ENCODE measurements at places on chromosomes 6 and 20.
A peak's percentile ranks its signal among the peaks of the same experiment; 100 is the strongest.

GRCh38 chr20:40991181-40991889, 37.3 kb upstream of the TOP1 start:
- DNase-seq: peak; percentile 67

GRCh38 chr20:53281557-53282117, 309.5 kb downstream of the TSHZ2 start:
- DNase-seq: no peak

- DNase-seq: peak; percentile 28
Observed at GRCh38 chr6:154882107-154882506, 113.0 kb upstream of the TIAM2 start.

- no peak for DNase-seq
Observed at GRCh38 chr6:107753778-107754177, 70.3 kb downstream of the SCML4 start.

- peak; percentile 9 for DNase-seq
Observed at GRCh38 chr6:9484686-9485085, 930.2 kb downstream of the TFAP2A start.

GRCh38 chr20:62269378-62269777, 31.1 kb downstream of the OSBPL2 start:
- no peak for DNase-seq

GRCh38 chr20:60570481-60571277, 612.5 kb downstream of the CDH26 start:
- DNase-seq: no peak

DNA sequence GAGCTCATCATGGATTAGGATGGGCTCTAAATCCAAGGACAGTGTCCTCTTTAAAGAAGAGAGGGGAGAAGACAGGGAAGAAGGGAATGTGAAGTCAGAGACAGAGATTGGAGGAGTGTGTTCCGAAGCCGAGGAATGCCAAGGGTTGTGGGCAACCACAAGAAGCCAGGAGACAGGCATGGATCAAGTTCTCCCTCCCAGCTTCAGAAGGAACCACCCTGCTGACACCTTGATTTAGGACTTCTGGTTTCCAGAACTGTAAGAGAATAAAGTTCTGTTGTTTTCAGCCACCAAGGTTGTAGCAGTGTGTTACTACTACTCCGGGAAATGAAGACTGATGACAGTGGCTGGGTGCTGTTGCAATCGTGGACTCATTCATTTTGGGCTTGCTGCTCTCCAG, 120.1 kb downstream of the RPS12 start:
- DNase-seq: peak; percentile 74

DNA sequence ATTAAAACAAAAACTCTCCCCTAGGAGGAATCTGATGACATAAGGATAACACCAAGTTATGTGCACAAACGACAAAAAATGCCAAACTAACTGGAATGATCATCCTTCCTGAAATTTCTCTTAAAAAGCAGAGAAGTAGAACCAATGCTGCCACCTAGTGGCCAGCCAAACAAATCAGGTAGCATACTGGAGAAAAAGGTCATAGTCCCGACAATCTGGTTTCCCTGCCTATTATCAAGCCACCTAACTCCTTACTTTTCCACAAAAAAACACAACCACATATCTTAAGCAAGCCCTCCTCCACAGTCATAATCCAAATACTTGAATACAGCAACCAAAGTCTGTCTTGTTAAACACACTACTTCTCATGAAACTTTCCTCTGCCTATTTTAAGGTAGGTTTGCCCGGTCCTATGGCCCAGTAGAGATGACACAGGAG, 5.3 kb downstream of the OARD1 start:
- DNase-seq: peak; percentile 80

- DNase-seq: peak; percentile 94
Observed at GRCh38 chr20:43492101-43492500, 15.4 kb upstream of the L3MBTL1 start.

- DNase-seq: no peak
Observed at GRCh38 chr20:33917831-33918525, 75.7 kb upstream of the RALY start.

DNA sequence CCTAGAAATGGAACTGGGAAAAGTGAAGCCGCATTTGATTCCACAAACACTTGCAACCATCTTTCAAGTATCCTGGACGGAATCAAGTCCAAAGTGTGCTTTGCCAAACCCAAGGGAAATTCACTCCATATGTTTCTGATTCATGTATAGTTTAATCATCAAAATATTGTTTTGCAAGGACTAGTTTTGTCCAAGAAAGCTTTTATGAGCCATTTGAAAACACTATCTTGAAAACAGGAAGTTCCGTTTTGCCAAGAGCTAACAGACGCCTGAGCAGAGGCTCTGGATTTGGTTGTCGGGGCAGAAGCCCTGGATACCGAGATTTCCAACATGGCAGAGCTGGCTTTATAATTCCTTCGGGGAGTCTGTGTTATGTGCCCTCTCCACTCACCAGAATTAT, 251.1 kb downstream of the PHACTR1 start:
- no peak for DNase-seq

DNA sequence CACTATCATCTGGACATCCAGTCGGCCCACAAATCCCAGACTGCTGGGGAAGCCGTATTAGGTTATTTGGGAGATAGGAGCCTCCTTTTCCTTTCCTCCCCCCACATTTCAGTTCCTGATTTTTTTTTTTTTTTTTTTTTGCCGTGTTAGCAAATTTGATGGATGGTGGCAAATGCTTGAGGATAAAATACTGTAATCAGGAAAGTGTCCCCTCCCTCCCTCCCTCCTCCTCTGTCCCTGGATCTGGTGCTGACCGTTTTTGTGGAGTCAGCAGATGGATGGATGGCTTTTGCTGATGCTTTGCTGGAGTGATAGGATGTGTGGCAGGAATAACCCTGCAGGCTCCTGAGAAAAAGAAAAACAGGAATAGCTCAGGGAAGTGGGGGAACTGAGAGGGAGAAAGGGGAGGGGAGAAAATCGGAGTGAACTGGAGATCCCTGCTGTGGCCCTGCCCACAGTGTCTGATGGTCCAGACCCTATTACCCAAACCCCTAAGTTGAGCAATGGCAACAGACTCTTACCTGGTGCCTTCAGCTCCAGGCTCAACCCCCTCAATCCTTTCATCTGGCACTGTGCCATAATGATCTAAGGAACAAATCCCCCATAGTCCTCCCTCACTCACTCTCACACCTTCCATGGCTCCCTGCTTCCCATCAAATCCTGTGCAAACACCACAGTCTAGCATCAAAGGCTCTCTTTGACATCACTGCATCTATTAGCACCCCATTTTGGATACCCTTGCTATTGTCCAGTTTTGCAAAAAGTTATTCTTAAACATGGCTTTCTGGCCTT, 277.3 kb upstream of the CHD6 start:
- no peak for DNase-seq

GRCh38 chr20:57615445-57615811, 4.8 kb downstream of the ZBP1 start:
- no peak for DNase-seq

- DNase-seq: no peak
Observed at GRCh38 chr6:104957301-104958177, 632 bp downstream of the LIN28B start.

DNA sequence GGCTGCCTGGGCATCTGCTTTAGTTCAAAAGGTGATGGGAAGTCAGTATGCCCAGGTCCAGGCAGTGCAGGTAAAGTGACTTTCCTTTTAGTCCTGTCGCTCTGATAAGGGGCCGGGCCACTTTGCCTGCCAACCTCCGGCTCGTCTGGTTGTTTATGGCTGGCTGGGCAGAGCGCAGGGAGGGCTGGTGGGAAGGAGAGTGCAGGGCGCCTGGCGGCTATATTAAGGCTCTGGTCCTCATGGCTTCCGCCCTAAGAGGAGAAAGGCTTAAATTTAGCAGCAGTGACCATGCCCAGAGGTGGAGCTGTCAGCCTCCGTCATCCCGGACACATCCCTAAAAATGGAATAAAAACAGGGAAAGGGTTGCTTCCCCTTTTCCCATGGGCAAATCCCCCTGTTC, 14.6 kb downstream of the GATA5 start:
- DNase-seq: no peak
